ENCODE measurements at places on chromosomes 12 and 14.

GRCh38 chr12:1716911-1717310, 26.0 kb downstream of the ADIPOR2 start:
- DNase-seq, result no peak

DNA sequence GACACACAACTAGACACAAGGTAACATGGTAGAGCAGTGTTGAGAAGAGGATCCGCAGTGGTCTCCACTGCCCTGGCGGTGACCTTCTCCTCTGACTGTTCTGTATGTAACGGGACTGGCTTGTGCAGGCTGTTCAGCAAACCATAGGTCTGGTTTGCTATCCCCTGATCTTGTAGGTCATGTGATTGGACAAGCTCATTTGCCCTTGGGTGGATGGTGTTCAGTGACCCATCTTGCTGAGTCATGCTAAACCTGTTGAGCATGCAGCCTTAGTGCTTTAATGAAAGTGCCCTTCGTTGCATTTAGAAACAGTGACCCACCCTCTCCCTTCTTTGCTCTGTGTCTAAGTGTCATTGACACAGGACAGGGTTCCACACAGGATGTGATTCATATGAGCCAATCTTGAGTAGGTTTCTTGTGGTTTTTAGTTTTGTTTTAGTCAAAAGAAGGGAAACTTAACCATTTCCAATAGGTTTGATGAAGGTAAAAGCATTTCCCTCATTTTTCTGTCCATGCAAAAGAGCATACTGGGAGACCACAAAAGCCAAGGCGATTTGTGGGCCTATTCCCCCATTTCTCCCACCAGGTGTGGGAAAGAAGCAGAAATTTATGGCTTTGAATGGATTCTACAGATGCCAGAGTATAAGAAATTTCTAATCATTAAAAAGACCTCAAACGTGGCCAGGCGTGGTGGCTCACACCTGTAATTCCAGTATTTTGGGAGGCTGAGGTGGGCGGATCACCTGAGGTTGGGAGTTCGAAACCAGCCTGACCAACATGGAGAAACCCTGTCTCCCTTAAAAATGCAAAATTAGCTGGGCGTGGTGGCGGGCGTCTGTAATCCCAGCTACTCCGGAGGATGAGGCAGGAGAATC, 32.6 kb upstream of the HIF1A start:
- DNase-seq, result no peak

DNA sequence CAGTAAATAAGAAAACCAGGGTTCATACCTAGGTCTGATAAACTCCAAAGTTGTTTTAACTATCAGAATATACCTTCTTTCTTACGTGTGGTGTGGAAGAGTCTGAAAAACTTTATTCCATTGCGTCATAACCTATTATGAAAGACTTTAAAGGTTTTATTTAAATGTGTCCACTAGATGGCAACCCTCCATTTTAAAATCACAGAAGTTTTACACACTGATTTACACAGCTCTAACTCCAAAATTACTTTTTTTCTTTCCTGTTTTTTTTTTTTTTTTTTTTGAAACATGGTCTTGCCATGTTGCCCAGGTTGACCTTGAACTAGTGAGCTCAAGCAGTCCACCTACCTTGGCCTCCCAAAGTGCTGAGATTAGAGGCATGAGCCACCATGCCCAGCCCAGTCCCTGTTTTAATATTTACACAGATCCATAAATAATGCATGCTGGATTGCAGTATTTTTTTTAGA, 17.3 kb upstream of the TMPRSS12 start:
- DNase-seq, result no peak

DNA sequence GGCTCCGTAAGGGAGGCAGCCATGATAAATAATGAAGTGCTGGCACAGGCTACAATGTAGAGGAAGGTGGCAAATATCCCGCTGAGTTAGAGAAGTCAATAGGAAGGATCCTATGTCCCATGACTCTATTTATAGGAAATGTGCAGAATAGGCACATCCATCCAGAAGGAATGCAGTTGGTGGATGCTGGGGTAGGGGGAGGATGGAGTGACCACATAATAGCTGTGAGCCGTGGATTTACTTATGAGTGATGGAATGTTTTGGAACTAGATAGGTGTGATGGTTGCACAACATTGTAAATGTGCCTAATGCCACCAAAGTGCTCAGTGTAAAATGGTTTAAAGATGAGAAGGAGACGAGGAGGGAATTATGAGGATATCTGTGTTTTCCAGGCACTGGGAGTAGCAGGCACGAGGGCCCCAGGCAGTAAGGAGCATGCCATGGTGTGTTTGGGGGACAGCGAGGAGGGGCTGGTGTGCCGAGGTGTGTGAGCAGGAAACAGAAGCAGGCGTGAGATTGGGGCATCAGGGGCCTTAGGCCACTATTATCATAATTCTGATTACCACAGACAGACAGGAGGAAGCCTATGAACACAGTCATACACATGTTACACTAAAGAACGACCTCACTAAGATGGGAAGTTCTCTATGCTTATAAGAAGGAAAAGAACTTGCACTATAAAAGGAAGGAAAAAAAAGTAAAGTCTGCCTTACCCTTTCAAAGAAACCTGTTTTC, 837.3 kb upstream of the TMEM132C start:
- DNase-seq, result no peak

GRCh38 chr12:72471806-72472205, 199.6 kb downstream of the TRHDE start:
- DNase-seq, result no peak

- DNase-seq, result no peak
These were observed 33.3 kb downstream of the DIO3 start for GRCh38 chr14:101594511-101595148.

DNA sequence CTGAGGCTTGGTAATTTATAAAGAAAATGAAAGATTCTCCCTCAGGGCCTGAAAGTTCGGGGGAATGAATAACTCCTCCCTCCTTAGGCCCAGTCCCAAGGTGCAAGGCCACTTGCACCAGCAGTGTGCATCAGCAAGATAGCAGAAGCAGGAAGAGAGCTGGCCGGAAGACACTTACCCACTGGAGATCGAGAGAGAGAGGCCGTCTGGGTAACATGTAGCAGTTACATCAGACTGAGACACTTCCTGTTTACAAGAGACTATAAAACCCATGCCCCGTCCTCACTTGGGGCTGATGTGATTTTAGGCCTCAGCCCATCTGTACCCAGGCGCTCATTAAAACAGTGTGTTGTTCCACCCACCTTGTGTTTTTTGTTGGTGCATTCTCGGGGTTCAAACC, 85.2 kb downstream of the TMTC3 start:
- DNase-seq, result no peak

DNA sequence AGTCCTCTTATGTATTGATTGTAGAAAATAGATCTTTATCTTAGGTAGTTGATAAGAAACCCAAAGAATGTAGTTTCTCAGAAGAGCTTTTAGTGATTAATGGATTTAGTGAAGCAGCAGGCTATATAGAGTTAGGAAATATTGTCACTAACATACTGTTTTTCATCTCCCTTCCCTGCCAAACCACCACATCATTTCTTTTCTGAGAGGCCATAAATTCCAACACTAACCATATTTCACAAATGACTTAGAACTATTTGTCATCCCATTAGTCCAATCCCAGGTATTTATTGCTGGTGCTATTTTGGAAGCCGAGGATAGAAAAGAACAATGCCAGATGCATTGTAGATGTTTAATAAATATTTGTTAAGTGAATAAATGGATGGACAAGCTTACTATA, 185.7 kb downstream of the KICS2 start:
- DNase-seq, result no peak

- DNase-seq, result no peak
These were observed 143.8 kb downstream of the MED13L start for GRCh38 chr12:116133636-116134214.

DNA sequence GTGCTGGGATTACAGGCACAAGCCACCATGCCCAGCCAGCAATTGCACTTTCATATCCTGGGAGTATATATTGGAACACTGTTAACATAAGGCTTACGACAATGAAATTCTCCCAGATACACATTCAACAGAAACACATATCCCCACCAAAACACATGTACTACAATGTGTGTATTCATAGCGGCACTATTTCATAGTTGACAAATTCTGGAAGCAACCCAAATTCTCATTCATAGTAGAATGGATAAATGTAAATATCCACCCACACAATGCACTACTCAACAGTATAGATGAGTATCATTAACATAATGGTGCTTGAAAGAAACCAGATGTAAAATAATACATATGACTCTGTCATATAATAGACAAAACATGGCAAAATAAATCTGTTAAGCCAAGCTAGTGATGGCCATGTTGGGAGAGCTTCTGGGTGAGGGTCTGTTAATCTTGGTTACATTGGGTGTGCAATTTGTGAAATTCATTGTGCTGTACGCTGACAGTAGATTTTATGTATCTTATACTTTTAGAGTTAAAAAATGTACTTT, 2.6 kb upstream of the DNAAF2 start:
- DNase-seq, result no peak

- DNase-seq, result no peak
These were observed 62.4 kb downstream of the SCN8A start for GRCh38 chr12:51653431-51653830.

DNA sequence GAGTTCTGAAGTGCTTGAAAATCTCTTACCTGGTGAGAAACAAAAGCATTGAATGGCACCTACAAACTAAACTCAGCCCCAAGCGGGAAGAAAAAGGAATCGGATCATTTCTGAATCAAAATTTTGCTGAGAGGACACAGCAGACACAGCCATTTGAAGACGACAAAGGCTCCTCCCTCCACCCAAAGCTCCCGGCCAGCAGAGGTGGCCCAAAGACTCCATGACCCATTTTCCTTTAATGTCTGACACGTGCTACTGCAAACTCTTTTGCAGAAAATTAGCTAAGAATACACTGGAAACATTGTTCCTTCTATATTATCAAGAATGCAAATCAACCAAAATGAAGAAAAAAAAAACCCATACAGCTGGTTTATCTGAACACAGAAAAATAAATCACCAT, 85.9 kb upstream of the FOXN3 start:
- no peak for DNase-seq

- no peak for DNase-seq
These were observed 99.0 kb downstream of the ESR2 start for GRCh38 chr14:64195199-64195598.

DNA sequence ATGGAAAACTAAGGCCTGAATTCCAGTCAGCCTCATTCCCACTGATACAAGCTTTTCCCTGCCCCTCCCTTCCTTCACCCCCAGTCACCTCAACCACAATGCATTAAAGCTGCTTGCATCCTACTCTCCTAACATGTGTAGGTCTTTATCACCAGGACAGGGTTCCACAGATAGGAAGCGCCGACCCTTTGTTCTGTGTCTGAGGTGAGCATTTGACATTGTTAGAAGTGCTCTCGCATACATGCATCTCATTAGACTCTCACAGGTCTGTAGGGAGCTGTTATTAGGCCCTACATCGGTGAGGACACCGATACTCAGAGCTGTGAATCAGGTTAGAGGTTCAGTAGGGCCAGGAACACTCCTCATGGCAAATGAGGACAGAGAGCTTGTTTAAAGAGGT, 13.2 kb upstream of the EDDM3A start:
- DNase-seq, result no peak

DNA sequence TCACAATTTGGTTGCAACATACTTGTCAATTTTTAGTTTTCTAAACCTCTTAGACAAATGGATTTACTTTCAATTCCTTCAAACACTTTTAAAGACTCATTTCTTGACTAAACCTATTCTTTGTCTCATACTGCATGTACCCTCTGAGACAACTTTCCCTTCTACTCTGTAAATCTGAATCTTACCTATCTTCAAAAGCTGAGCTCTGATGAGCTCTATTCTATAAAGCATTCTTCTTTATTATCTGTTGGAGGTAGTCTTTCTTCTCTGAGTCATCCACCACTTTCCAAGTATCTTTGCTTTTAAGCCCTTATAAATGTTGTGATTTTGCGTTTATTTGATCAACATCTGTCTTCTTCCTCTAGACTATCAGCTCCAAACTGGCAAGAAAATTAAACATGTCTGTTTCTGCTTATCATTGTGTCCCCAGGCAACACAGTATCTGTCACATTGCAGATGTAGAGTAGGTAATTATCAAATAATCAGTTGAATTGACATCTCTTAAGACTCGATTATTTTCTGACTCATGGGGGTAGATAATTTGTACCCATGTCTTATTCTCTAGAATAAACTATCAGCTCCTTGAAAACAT, 265.6 kb upstream of the FAR2 start:
- DNase-seq, result no peak

- DNase-seq, result no peak
These were observed 2.3 kb upstream of the CD69 start for GRCh38 chr12:9763025-9763424.

DNA sequence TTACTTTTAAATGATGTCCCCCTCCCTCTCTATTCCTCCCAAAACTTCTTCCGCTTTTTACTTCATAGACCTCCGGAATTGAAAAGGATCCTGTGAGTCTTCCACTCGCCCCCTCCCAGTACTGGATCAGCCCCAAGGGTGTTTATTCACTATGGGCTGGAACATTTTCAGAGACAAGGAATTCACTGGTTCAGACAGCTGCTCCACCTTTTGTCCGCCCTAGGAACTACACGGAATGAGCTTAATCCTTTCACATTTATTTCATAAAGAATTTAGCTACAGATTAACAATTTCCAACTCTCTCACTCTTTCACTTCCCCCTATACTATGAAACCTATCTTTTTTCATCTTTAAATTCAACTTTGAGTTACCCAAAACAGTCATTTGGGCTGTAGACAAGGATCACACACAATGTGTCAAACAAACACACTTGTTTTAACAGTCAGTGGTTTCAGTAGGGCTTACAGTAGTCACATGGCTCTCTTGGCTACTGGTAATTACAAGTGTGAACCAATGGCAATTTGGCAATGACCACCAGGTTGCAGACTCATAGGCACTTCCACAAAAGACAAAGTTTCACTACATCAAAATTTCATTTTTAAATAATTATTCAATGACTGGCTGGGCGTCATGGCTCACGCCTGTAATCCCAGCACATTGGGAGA, 20.6 kb downstream of the CNIH1 start:
- DNase-seq, result no peak

- no peak for DNase-seq
These were observed 34.4 kb downstream of the TESPA1 start for GRCh38 chr12:54950071-54950727.

DNA sequence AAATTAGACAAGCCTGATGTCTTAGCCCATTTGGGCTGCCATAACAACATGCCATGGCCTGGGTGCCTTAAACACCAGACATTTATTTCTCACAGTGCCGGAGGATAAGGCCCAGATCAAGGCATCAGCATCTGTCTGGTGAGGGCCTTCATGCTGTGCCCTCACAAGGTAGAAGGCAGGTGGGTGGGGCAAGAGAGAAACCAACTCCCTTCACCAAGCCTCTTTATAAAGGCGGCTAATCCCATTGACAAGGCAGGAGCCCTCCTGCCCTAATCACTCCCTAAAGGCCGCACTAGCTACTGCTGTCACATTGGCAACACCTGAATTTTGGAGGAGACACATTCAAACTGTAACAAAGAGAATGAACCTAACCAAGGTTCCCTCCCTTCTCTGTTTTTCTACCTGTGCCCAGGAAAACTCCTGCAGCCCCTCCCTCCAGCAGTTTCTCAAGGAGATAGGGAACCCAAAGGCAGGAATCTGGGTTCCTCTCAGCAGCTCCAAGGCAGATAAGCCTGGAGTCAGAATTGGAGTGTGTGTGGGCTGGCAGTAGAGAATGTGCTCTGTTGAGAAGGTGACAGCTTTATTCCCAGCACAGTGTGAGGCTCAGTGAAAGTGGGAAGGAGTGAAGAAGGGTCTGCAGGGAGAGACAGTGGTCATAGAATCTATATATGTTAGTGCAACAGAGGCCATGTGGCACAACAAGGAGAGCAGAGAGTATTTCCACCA, 21.7 kb upstream of the GPATCH2L start:
- DNase-seq, result no peak
